ENCODE measurements at places on chromosomes 2 and 18.

GRCh38 chr18:10210057-10210633 lies 244.3 kb upstream of the APCDD1 start:
- DNase-seq, result no peak

- no peak for DNase-seq
These were observed 46.3 kb upstream of the SEMA4C start for GRCh38 chr2:96916156-96916630.

DNA sequence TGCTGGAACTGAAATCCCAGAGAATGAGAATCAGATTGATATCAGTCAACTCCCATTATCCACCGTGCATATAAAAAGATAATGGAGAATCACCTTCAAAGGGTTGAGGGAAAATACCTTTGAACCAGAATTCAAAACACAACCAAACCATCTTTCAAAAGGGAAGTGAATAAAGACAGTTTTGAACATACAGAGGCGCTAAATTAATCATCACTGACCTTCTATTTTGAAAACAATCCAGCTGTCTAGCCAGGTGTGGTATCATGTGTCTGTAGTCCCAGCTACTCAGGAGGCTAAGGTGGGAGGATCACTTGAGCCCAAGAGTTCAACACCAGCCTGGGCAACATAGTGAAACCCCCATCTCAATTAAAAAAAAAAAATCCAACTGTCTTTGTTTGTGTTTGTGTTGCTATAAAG lies 63.6 kb downstream of the TRABD2A start:
- no peak for DNase-seq

GRCh38 chr18:28884304-28884703 lies 707.4 kb upstream of the CDH2 start:
- DNase-seq, result no peak

- DNase-seq, result no peak
These were observed 28.0 kb downstream of the CERKL start for GRCh38 chr2:181628590-181629585.

Measured in erythroblast (primary cell).